ENCODE measurements at places on chromosomes 16 and 17. TPM values are rescaled to one million over a fixed set of nuclear protein-coding genes. Genes with fewer than 3 reads are reported as not detected.

The RGS11 gene
- total RNA-seq, result 2.6 TPM

The CCDC200 gene
- not detected for total RNA-seq

The CORO1A gene
- 14.8 TPM for total RNA-seq

The NDEL1 gene
- 77.7 TPM for total RNA-seq

The KRT12 gene
- total RNA-seq, result not detected

The ESRP2 gene
- total RNA-seq, result 86.9 TPM

The TEKT5 gene
- total RNA-seq, result not detected

The MARCHF10 gene
- 0.29 TPM for total RNA-seq

The MFAP4 gene
- 43.6 TPM for total RNA-seq

The CENPN gene
- total RNA-seq, result 5.8 TPM

The KRTAP9-8 gene
- total RNA-seq, result not detected

The FBXW10B gene
- 2.8 TPM for total RNA-seq

The ZNF267 gene
- total RNA-seq, result 14.6 TPM

The TPSG1 gene
- total RNA-seq, result not detected

The RRAD gene
- 15.6 TPM for total RNA-seq

The TBC1D26 gene
- 0.22 TPM for total RNA-seq

The CFAP97D1 gene
- total RNA-seq, result not detected

The CTRB2 gene
- not detected for total RNA-seq

The CCDC137 gene
- total RNA-seq, result 4.4 TPM

The DHRS7C gene
- total RNA-seq, result not detected

The SLC12A3 gene
- not detected for total RNA-seq

The TBC1D3G gene
- not detected for total RNA-seq

The ATP5PD gene
- 261 TPM for total RNA-seq

The FOXF1 gene
- total RNA-seq, result 1.8 TPM

The ARL5C gene
- total RNA-seq, result not detected

The EPN3 gene
- total RNA-seq, result 3.5 TPM

The HS3ST3A1 gene
- total RNA-seq, result 2.1 TPM

The CPHXL2 gene
- not detected for total RNA-seq

The PRDM7 gene
- total RNA-seq, result not detected

The KRT24 gene
- not detected for total RNA-seq

The AOC3 gene
- 4.2 TPM for total RNA-seq

The CD68 gene
- total RNA-seq, result 17.9 TPM

The SPNS1 gene
- 16.5 TPM for total RNA-seq

The TTYH2 gene
- 12.4 TPM for total RNA-seq

The TBC1D3B gene
- not detected for total RNA-seq

The SPATA22 gene
- total RNA-seq, result not detected

The ATP2C2 gene
- 12.9 TPM for total RNA-seq

The PABPN1L gene
- total RNA-seq, result not detected

The KRTAP2-1 gene
- not detected for total RNA-seq

The RNF222 gene
- not detected for total RNA-seq

The KRT39 gene
- total RNA-seq, result not detected

The TERB1 gene
- total RNA-seq, result 2.1 TPM

The KIF18B gene
- total RNA-seq, result 0.11 TPM

The TAC4 gene
- total RNA-seq, result not detected

The TP53TG3F gene
- total RNA-seq, result not detected

The DOC2B gene
- 8.5 TPM for total RNA-seq

The VTN gene
- total RNA-seq, result 0.39 TPM

The CRYM gene
- not detected for total RNA-seq

The MMP2 gene
- 210 TPM for total RNA-seq

The KRT33B gene
- total RNA-seq, result not detected

The ADAD2 gene
- 0.78 TPM for total RNA-seq
